H9 (cell line): ENCODE measurements at places on chromosomes 3 and 15.
A peak's percentile ranks its signal among the peaks of the same experiment; 100 is the strongest.

DNA sequence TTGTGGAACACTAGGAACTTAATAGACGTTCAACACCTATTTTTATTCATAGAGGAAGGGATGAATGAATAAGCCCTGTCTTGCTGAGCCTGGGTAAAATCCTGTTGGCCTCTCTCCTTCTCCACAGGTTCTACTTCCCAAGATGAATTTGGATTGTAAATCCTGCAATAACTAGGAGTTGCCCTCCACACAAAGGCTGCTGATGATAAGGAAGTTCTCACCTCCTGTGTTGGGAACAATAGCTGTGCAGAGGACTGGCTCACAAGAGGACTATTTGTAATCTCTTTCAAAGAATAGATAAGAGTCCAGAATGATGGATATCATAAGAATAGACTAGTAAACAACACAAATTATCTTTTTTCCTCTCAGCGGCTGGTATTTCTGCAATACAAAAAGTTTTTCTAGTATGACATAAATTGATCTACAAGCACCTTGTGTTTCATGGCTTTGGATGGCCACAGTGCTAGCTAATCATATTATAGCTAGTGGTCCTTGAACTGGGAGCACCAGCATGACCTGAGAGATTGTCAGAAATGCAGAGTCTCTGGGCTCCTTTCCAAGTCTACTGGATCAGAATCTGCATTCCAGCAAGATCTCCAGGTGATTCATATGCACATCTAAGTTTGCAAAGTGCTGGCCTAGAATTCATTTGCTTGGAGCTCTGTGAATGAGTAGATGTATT, 28.1 kb upstream of the COL6A6 start:
- no peak for DNase-seq

DNA sequence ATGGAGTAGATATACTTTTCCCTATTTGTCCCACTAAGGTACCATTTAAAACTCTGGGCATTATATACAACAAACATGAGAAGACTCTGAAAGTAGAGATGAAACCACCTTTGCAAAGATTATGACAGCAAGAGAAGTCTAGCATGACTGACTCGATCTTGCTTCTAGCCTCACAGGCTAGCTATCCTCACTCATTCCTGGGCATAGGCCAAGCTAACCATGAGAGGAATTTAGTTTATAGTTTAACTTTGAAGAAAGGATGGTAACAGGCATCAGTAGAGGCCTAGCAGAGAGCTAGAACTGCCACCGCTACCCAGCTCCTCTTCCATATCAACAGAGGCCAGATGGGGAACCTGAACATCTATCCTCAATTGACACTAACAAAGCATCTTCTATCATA, 63.5 kb upstream of the FSIP1 start:
- no peak for DNase-seq

DNA sequence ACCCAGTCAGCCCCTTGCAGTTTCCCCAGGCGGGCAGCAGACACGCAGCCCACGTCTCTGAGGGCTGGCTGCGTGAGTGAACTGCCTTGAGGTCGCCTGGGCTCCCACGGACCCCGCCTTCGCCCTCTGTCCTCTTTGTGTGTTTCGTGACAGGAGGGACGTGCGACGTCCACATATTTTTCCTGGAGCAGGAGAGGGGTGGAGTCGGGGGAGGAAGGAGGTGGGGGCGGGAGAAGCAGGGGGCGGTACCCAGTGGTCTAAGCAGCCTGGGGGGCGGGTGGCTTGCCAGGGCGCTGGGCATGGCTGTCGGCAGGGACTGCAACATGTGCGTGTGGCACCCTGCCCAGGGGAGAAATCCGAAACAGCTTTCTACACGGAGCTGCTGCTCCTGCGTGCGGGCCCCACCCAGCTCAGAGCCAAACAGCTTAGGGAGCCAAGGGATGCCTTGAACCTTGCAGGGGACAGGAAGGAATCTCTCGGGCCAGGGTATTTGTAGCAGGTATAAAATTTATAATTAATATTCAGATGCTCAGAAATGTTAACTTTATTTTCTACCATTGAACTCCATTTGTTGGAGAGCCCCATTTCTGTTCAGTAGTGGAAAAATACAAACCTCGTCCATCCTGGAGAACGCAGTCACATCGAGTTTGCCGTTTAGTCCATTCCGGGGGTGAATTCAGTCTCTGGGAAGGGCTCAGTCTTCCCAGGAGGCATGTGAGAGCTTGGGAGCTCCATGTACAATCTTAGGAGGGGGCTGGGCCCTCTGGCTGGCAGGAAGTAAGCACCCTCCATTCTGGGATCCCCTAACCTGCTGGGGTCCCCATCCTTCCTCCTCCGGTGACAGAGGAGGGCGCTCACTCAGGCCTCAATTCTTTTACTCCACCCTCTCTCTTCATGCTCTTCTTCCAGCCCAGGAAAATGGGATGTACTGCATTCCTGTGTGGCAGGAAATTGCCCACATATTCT, 79.1 kb upstream of the MEF2A start:
- DNase-seq, result peak; percentile 51

DNA sequence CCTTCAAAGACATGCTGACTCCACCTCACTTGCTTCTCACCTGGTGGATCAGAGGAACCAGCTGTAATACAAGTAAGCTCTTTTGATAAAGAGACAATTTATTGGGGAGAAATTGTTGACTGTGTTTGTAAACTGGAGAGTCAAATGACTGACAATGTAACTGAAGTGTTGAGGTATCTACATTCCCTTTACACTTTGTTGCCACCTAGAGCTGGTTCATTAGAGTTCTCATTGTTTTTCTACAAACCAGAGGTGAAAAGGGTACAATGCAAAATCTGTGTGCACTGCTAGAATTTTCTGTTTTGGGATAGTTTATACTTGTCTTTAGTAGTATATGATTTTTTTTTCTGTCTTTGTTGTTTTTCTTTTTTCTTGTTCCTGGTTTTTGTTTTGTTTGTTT, 8.7 kb upstream of the LRRC58 start:
- DNase-seq, result no peak

GRCh38 chr15:83100097-83100646, 7.3 kb upstream of the TM6SF1 start:
- DNase-seq, result no peak

DNA sequence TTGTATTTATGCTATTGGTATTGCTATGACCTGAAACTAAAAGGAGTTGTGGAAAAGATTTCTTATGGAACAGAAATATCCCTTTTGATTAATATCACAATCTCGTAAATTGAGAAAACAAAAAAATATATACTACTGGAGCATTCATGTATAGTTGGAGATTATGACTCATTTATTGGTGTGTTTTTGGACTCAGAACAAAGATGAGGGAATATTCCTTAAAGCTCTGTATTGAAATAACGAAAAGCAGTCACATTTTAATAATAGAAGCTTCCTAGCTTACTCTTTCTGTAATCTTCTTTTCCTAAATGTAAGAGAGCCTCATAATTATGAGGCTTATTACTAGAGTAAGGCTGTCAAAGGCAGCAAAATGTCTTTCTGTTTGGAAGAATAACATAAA, 14.3 kb downstream of the CTNNB1 start:
- no peak for DNase-seq

GRCh38 chr3:129687586-129688125, 81.2 kb upstream of the PLXND1 start:
- DNase-seq, result no peak

GRCh38 chr3:112199622-112200316, 66.7 kb upstream of the GCSAM start:
- no peak for DNase-seq

DNA sequence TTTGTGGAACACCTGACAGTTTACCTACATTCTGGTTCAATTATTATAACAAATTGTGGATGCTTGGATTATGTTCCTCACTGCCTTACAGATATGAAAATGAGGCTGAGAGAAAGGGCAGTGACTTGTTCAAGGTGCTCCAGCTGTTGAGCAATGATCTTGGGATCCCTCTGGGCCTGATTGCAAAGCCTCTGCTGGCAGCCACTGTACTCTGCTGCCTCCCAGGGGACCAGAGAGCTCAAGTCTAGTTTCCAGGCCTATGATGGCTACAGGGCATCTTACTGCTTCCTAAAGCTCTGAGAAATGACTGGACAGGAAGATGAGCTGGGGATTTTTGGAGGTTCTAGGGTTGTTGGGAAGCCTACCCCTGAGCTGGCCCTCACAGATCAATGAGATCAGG, 2.3 kb upstream of the SHC4 start:
- DNase-seq, result no peak

- no peak for DNase-seq
Observed at GRCh38 chr3:139674571-139675260, 3.1 kb downstream of the NMNAT3 start.

- no peak for DNase-seq
Observed at GRCh38 chr15:59124261-59124660, 19.3 kb downstream of the CCNB2 start.

DNA sequence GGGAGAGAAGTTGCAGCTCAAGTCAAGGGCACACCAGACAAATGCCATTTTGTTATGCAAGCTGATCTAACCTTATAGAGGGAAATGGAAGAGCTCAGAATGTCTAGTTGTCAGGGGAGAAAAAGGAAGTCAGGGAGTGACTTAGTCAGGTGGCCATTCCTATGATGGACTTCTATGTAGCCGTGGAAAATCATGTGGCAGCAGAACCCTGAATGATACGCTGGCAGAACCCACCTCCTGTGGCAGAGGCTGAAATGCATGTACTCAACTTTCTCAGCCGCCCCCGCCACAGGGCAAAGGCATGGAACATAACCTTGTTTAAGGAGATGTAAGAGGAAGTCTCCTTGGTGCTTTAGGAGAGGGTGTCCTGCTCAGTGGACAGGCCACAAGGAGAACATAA, 37.7 kb upstream of the PARL start:
- DNase-seq, result no peak

- no peak for DNase-seq
Observed at GRCh38 chr3:133987948-133988484, 41.7 kb downstream of the SLCO2A1 start.
